Karpas-422 (cell line): ENCODE measurements at places on chromosomes 6 and 20. TPM values are rescaled to one million over a fixed set of nuclear protein-coding genes. Genes with fewer than 3 reads are reported as not detected.

DNA sequence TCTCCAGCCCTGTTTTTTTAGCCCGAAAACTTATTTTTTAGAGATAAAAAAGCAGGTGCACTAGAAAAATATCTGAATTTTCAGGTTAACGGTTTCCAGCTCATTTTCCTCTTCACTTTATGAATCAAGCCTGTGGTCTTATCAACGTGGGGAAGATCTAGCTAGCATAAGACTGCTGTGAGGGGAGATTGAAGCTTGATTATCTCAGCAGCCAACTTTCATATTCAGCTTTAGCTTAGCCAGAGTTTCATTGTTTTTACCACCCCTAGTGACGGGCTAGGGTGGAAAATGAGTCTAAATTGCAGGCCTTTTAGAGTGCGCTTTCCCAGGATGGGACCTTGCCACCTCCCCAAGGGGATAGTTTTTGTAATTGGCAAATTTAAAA is 11.9 kb upstream of the RBM38 start:
- H3K4me1 ChIP-seq: peaks cover 37% of the 10 kb centered on the region
- H3K27ac ChIP-seq: peak overlapping the region; percentile 10
- H3K27me3 ChIP-seq: no peaks in the 10 kb centered on the region
- peaks cover 12% of the 10 kb centered on the region for H3K36me3 ChIP-seq
- no peak for DNase-seq

GRCh38 chr20:41009946-41010345 is 18.7 kb upstream of the TOP1 start:
- H3K4me1 ChIP-seq: peaks cover 83% of the 10 kb centered on the region
- no peaks in the 10 kb centered on the region for H3K27me3 ChIP-seq
- DNase-seq: no peak
- no peaks in the 10 kb centered on the region for H3K36me3 ChIP-seq
- H3K4me3 ChIP-seq: peak overlapping the region; percentile 46; the same call in 1 of the 2 replicates
- H3K27ac ChIP-seq: peak overlapping the region; percentile 98

CCR6 gene
- total RNA-seq: not detected in 2 replicates

DNA sequence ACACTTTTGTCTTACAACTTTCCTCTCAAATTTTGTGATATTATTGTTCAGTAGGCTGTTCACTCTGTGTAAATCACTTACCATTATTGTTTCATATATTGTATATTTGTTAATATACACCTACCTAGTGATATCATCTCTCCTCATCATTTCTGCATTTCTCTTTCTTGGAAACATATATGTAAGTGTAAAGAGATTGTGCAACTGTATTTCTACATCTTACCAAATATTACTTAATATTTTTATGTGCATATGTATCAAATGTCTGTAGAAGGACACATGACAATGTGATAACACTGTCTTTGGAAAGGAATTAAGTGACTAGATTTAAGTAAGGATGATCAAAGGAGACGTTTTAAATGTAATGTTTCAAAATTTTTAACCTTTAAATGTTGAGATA is 30.2 kb downstream of the ZNF322 start:
- no peaks in the 10 kb centered on the region for H3K36me3 ChIP-seq
- no peak for DNase-seq
- no peak overlapping the region for H3K4me3 ChIP-seq

XKR7 gene
- under 0.01 TPM in 1 of 2 replicates, not detected in the other for total RNA-seq

DNA sequence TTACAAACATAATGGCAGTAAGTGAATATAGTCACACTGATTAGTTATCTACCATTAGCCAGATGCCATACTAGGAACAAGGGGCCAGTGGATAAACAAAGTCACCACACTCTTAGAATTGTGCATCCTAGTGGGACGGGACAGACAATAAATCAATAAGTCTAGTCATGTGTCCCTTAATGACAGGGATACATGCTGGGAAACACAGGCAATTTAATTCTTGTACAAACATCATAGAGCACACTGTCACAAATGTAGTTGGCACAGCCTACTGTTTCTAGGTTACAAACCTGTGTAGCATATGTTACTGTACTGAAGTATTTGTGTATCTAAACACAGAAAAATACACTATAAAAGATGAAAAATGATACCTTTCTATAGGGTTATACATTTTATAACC is 123.0 kb upstream of the FAM184A start:
- H3K27ac ChIP-seq: no peak overlapping the region
- no peaks in the 10 kb centered on the region for H3K27me3 ChIP-seq

- no peak for DNase-seq
- no peaks in the 10 kb centered on the region for H3K4me1 ChIP-seq
- no peak overlapping the region for H3K4me3 ChIP-seq
- no peak overlapping the region for H3K27ac ChIP-seq
- H3K36me3 ChIP-seq: no peaks in the 10 kb centered on the region
- H3K27me3 ChIP-seq: no peaks in the 10 kb centered on the region
These were observed 266.6 kb upstream of the BTBD3 start for GRCh38 chr20:11651138-11651537.

GRCh38 chr6:46129291-46129628 is 529 bp upstream of the ENPP4 start:
- H3K4me3 ChIP-seq: peak overlapping the region; percentile 76
- no peaks in the 10 kb centered on the region for H3K36me3 ChIP-seq

OPRM1 gene
- not detected in 2 replicates for total RNA-seq

ENPP4 gene
- total RNA-seq: 2.5 and 8.6 TPM in 2 replicates

DNA sequence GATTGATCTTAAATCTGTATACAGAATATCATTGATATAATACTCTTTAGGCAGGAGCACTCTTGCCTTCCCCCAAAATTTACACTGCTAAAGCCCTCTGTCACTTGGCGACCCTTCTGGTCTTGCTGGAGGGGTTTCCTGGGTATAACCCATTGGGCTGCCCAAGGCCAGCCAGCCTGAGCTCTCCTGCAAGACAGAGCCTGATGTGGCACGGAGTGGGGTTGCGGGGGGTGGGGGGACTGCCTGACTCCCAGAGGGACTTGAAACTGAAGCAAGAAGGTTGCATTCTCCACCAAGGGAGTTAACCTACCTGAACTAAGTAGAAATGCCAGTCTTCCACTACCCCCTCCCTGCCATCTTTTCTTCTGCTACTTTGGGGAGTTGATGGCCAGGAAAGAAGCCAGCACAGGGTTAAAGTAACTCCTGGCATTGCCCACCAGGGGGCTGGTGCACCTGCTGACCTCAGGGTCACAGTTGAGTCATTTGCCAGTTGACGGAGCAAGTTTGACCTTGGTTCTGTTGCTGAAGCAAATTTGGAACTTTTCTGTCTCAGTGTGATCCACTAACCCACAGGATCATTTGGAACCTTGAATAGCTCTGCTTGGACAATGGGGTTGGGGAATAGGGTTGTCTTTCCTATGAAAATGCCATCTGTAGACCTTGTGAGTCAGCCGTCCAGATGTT is 79.4 kb downstream of the ASXL1 start:
- H3K4me3 ChIP-seq: no peak overlapping the region
- DNase-seq: no peak
- H3K36me3 ChIP-seq: peaks cover 36% of the 10 kb centered on the region
- no peaks in the 10 kb centered on the region for H3K27me3 ChIP-seq

SAMD5 gene
- total RNA-seq: not detected in 2 replicates

LCA5 gene
- total RNA-seq: not detected in 2 replicates

DNA sequence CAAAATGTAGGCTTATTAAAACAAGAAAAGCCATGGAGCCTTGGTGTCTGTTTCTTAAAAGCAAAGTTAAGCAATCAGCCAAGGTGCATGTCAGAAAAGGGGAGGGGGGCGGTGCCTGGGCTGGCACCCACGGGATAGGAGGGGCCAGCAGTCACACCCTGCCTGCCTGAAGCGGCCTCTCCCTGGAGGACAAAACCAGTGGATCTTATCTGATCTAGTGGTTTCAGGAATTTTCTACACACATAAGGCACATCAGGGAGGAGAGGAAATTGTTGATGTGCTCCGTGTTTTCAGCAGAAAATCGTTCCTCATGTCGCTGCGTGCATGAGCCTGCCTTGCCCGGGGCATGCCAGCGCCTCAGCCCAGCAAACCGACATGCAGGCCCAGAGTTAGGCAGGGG is 276.4 kb downstream of the TAF4 start:
- H3K4me3 ChIP-seq: no peak overlapping the region
- H3K4me1 ChIP-seq: no peaks in the 10 kb centered on the region
- H3K27me3 ChIP-seq: no peaks in the 10 kb centered on the region

FOXS1 gene
- not detected in 2 replicates for total RNA-seq

MPIG6B gene
- not detected in 2 replicates for total RNA-seq
